ENCODE measurements at places on chromosomes 12 and 14. TPM values are rescaled to one million over a fixed set of nuclear protein-coding genes. Genes with fewer than 3 reads are reported as not detected.

DNA sequence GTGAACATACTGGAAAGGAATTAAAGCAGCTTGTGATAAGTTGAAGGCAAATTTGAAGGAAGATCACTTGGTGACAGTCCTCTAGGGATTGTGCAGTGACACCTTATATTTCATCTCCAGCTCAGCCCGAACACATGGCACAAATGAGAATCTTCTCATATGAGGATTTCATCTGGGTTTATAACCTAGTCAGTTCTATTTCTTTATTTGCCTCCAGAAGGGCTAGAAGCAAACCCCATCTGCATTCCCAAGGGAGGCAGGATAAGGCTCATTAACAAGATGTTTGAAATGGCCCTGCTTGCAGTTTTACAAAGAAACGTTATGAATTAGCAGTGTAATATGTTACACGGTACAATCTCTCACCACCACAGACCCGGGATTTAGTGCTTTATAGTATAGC is 90.7 kb upstream of the KRR1 start:
- no peak for DNase-seq

DNA sequence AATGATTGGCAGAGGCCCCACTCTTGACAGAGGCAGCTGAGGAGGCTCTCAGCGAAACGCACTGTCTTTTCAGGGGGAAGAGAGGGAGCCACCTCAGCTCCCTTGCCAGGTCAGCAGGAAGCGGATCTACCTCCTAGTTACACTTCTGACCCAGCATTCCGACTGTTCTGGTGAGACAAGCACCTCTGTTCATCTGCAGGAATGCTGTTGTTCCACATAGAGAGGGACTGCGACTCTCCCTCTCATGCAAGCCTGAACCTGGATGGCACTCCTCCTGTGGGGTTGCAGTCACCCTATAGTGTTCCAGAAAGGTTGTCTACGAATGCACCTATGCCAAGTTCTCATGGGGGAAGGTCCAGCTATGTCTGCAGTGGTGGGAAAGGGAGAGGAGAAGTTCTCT is 37.1 kb upstream of the AEBP2 start:
- no peak for DNase-seq

Gene ZDHHC22
- polyA plus RNA-seq, result 0.05 TPM

Gene PROX2
- polyA plus RNA-seq, result 0.09 TPM

- DNase-seq, result no peak
These were observed 59.2 kb downstream of the CHST11 start for GRCh38 chr12:104515899-104516298.

Gene RITA1
- 8.5 TPM for polyA plus RNA-seq

Gene COCH
- polyA plus RNA-seq, result 1.7 TPM

Gene OVCH1
- polyA plus RNA-seq, result 0.09 TPM

Gene MGP
- polyA plus RNA-seq, result 149 TPM
